Activated CD4-positive, CD25-positive, alpha-beta regulatory T cell treated with anti-CD3 and anti-CD28 coated beads, Interleukin-2, amount 50 U/mL, for 24 hours (primary cell): ENCODE measurements at places on chromosomes 5 and 9.

DNA sequence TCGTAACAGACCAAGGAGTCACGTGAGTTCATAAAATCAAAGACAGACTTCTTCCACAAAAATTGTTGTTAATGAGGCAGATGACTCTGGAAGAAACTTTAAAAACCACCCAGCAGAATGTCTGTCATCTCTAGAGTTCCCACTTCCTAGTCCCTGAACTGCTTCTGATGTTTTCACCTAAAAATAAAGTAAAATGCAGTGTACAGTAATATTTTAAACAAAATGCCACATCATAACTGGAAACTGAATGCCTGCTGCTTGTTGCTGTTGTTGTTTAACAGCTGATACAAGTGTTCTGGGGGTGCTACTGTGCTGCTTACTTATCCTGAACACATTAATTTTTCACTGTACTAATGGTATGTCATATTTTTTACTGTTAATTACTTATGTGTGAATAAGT is 577.2 kb downstream of the MTRR start:
- ATAC-seq: no peak

GRCh38 chr9:76321195-76321828 is 72.9 kb downstream of the RFK start:
- no peak for ATAC-seq

- no peak for ATAC-seq
Observed at GRCh38 chr5:125584140-125584520, 837.7 kb upstream of the ZNF608 start.

- ATAC-seq: no peak
Observed at GRCh38 chr9:13020146-13021040, 245.6 kb downstream of the LURAP1L start.

- ATAC-seq: no peak
Observed at GRCh38 chr5:68884883-68885282, 208.9 kb upstream of the SLC30A5 start.
